ENCODE measurements at places on chromosomes 1 and 21.

DNA sequence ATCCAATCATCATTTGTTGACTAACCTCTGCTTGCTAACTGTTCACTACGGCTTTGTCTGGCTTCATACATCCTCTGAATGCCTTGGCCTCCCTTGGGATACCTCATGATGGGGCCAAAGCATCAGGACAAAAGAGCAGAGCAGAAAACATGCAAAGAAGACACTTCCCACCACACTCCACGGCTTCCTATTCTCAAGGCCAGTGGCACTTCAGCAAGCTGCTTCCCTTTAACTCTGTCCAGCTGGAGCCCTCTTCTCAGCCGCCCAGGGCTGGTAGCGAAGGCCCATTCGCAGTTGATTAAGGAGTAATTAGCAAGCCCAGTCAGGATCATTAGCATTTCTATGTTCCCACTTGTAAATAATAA is 224.3 kb upstream of the FGGY start:
- no peak for DNase-seq

- no peak for DNase-seq
Measured at GRCh38 chr1:24779689-24780464, 34.6 kb downstream of the CLIC4 start.

DNA sequence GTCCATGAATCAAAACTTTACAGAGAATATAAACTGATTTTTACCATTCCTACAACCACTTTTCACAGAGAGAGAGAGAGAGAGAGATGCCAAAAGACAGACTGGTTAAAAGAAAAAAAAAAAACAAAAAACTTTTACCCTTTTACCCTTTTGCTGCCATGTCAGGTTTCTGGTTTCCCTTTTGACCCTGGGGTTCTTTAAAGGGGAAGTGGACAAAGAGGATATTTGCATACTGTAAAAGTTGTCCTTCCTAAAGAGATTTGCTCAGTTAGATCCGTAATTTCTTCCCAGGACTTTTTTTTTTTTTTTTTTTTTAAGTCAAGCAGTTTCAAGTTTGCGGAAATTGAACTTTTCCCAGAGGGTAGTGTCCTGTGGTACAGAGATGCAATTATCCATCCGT is 287.8 kb upstream of the RGS18 start:
- no peak for DNase-seq

DNA sequence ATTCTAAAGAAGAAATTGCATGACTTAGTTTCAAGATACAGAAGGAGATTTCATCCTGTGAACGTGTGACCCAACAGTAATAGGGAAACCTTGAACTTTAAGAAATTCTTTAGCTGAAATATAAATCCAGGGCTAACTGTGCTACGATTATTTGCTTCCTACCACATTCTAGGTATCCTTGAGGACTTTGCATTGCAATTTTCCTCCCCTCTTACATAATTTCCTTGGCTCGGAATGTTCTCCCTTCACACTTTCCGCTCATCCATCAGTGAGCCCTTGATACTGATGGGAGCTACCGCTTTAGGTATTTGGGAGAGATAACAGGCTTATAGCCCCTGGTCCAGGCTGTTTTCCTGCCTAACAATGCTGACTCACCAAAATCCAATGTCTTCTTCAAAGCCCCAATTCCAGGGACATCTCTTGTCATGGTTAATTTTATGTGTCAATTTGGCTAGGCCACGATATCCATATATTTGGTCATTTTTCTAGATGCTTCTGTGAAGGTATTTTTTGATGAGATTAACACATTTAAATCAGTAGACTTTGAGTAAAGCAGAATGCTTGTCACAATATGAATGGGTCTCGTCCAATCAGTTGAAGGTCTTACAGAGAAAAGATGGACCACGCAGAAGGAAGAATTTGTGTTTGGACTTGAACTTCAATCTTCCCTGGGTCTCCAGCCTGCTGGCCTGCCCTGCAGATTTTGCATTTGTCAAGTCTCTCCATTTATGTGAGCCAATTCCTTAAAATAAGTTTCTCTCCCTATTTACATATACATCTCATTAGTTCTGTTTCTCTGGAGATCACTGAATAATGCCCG is 121.2 kb downstream of the PTPN14 start:
- DNase-seq, result no peak

DNA sequence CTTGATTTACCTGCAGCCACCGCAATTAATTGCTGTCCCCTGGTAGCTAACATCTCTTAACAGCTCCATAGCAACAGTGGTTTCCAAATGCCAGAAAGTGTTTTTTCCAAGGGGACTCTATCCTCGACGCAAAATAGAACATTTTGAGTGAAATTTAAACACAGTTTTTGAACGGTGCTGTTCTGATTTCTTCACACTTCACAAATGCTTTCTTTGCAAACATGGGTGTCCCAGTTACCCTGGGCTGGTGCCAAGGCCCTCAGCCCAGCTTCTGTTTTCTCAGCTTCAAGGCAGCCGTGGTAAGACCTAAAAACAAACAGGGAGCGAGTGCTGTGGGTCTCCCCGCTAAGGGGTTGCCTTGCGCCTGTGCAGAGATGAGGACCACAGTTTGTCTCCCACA is 147.3 kb upstream of the VAMP3 start:
- DNase-seq, result no peak

DNA sequence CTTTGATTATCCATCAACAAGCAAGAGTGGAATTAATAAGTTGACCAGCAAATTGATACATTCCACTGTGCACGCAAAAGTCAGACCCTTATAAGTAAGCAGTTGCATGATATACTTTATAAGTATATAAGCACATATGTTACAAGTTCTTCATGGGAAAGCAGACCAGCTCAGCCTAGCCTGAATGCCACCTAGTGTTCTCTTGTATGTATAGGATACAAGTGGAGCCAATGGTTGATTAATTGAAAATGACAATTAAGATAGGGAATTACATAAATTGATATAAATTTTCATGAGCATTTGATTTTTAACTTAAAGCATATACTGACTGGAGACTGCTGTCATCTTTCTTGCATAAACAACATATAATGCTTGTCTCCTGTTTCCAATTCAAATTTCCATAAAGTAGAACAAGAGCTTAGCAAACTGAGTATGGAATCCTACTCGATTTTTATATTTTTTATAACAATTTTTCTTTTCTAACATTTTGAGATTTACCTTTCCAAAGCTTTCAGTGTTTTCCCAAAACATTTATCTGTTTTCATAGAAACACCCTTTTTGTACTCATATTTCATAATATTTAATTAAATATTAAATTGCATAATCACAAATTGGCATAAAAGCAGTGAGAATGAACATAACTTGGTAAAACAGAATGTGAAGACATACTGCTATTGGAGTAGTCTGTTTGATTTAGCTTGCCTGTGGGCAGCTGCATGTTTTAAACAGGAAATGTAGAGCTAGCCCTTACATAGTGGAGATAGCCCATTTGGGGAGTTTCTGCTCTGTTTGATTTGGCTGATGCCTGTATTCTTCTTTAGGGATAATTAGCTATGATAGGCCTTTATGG is 62.8 kb downstream of the MAGI3 start:
- no peak for DNase-seq
